ENCODE measurements at places on chromosomes 12 and 14.

GRCh38 chr14:64610049-64610746 lies 60.4 kb downstream of the PPP1R36 start:
- DNase-seq = no peak

DNA sequence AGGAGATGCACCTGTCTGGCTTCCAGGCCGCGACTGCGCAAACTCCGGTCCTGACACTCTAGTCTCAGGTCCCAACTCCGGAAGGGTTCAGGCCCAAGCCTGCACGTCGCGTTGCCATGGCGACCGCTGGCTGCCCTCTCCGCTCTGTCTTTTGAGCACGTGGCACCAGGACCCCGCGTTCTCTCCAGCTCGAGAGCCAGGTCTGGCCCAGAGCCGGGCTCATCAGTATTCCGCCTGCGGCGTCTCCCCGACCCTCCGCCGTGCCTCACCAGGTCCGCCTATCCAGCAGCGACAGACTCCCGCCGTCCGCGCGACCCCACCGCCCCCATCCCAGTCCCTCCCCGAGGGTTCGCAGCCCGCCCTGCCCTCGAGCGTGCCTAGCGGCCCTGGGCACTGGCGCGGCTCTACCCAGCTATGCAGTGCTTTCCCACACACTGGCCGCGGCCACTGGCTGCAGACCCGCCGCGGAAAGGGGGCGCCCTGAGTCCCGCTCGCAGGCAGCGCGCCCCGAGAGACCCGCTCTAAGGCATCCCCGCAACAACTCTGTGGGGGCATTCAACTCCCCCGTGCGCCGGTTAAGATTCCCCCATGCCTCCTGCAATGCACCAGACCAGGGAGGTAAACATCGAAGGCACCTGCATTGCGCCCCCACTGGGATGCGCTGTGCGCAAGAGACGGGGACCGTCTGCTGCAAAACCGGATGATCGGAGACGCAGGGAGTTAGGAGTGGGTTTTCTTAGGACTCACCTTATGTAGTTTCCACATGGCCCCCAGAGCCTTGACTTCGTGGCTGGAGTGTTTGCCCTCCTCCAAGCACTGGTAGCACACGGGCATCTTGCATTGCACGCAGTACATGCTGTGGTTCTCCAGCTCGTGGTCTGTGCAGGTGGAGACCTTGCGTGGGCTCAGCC lies 1.3 kb downstream of the TRIM9 start:
- peak; percentile 45 for DNase-seq

DNA sequence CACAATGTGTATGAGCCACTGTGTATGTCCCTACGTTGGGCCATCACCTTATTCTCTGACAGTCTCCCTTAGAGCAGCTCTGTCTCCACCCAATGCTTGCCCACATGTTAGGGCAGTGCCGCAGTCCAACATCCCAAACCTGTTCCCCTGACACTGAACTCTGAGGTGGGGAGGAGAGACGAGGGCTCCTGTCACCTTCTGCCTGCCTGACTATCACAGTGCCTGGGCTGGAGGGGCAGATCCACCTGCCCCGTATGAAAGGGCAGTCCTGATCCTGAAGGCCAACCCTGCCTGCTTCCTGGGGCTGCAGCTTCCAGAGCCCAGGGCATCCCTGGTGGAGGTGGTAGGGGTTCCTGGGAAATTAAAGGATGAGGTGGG lies 2.2 kb downstream of the TGM1 start:
- DNase-seq = no peak

GRCh38 chr14:104746934-104747481 lies 5.9 kb upstream of the SIVA1 start:
- no peak for DNase-seq

- no peak for DNase-seq
These were observed 27.9 kb downstream of the IRF2BPL start for GRCh38 chr14:77000340-77001270.

GRCh38 chr12:121391619-121392324 lies 8.1 kb upstream of the RNF34 start:
- DNase-seq = peak; percentile 39

GRCh38 chr14:105660816-105661531 lies 134.6 kb downstream of the TMEM121 start:
- DNase-seq = no peak

DNA sequence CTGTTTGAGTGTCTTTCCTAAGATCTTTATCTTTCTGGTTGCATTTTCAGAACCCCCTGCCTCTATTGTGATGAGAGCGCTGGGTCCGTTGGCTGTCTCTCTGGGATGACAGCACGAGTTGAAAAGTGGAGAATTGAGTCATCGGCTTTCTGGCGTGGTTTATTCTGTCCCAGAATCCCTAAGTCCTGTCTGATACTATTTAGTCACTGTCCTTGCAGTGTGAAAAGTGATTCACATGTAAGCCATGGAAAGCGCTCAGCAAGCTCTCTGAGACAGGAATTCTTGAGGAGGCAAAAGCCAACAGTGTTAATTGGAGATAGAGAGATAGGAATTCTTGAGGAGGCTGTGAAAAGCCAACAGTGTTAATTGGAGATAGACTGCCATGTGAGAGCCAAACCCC lies 121.7 kb downstream of the CHST11 start:
- DNase-seq = peak; percentile 41

DNA sequence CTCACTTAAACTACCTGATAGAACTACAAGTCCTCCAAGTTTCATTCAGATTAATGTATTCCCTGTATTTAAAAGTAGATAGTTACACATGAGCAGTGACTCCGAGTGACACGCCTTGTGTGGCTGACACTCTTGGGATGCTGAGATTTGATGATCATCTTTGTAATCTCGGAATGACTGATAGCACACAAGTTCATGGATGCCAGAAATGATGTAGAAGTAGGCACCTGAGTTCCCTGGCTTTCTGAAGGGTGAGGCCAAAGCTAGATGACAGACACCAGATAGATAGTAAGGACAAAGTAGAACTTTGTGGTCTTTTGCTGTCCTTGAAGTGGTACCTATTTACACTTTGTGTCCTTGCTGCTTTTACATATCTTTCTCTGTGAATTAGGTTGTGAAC lies 491.2 kb downstream of the PCNX1 start:
- no peak for DNase-seq

GRCh38 chr14:99803106-99803775 lies 10.0 kb downstream of the EML1 start:
- no peak for DNase-seq

GRCh38 chr12:80299976-80300375 lies 144.1 kb upstream of the PTPRQ start:
- DNase-seq = no peak

- DNase-seq = no peak
These were observed 9.8 kb downstream of the ZNF641 start for GRCh38 chr12:48340943-48341342.

DNA sequence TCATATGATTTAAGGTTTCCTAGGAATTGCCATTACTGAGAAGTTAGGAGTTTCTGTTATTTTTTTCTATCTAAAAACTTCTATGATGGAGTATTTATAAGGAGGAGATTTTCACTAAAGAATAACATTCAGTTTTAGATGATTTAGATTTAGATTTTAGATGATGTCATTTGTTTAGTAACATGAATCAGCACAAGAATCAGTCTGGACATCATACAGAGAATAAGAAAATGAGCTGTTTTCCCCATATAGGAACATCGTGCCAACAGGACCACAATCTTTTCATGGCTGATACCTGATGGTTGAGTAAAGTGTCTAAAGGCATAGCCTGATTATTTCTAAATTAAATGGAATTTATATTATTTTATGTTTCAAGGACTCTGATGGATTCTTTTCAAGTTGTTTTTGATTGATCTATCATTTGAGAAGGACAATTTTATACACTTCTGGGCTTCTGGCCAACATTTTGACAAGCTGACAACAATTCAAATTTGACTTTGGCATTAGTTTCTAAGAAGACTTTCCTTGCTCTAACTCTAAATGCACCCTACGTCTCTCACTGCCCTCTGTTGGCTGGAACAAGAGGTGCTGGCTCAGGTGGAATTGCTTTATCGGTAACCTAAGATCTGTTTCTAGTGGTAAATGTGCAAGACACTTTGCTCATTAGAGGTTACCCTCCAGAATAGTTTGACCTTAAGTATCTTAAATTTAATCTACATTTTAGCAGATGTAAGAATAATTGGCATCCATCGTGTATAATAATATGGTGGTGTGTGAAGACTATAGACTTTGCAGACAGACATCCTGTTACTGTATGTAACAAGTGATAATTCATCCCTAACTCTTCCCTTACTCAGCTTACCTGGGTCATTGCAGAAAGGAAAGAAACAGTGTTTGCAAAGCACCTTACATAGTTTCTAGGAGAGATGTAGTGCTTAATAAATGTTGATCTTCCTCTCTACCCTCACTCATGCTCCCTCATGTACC lies 42.8 kb upstream of the CPSF6 start:
- DNase-seq = no peak

GRCh38 chr12:54945082-54945481 lies 39.5 kb downstream of the TESPA1 start:
- no peak for DNase-seq
